Activated CD8-positive, alpha-beta T cell treated with anti-CD3 and anti-CD28 coated beads, Interleukin-2, amount 10 ng/mL, durations not matched to agents 7 days and 5 days (primary cell): ENCODE measurements at places on chromosomes 2 and 18. TPM values are rescaled to one million over a fixed set of nuclear protein-coding genes. Genes with fewer than 3 reads are reported as not detected.

MGAT5 gene
- 48.5 TPM for total RNA-seq

BOK gene
- total RNA-seq, result not detected

TMEM37 gene
- total RNA-seq, result not detected

SPP2 gene
- not detected for total RNA-seq

DES gene
- total RNA-seq, result not detected

DNA sequence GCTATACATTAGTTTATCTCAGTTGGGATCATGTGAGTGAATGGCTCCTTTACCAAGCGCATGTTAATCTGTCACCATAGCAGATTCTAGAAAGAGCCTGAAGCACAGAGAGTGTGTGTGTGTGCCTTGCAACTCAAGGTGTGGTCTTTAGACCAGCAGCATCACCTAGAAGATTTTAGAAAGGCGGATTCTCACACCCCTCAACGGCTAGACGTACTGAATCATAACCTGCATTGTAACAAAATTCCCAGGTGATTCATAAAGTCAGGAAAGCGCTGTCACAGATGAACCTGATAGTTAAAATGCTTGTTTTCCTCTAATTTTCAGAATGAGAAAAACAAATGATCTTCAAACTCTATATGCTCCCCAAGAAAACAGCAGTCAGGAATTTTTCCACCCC, 45.5 kb upstream of the MAPRE2 start:
- no peaks in the 10 kb centered on the region for H3K4me1 ChIP-seq
- no peaks in the 10 kb centered on the region for H3K36me3 ChIP-seq
- H3K27ac ChIP-seq, result no peak overlapping the region
- DNase-seq, result no peak
- no peak overlapping the region for H3K4me3 ChIP-seq

DNA sequence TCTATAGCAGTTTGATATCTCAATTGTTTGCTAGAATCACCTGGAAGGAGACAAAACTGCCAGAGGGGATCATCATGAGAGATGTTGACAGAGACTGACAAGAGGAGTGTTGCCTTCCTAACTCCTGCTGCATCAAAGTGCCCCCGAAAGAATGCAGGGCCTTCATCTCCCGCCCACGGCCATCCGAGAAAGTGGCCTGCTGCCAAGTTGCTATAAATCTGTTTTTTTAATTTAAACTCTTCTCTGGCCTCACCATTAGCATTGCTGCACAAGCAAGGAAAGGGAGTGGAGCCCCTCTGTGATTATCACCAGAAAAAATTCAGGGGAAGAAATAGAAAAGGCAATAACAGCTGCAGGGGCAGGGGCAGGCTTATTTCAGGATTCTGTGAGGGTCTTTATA, 238.1 kb upstream of the EPHA4 start:
- no peaks in the 10 kb centered on the region for H3K36me3 ChIP-seq
- no peaks in the 10 kb centered on the region for H3K27me3 ChIP-seq
- no peak for DNase-seq
- H3K4me3 ChIP-seq, result no peak overlapping the region

GRCh38 chr2:42424033-42424432, 63.0 kb upstream of the COX7A2L start:
- no peaks in the 10 kb centered on the region for H3K27me3 ChIP-seq
- no peak for DNase-seq
- H3K27ac ChIP-seq, result no peak overlapping the region

GRCh38 chr2:212141499-212141898, 397.1 kb downstream of the ERBB4 start:
- H3K36me3 ChIP-seq, result no peaks in the 10 kb centered on the region
- H3K27me3 ChIP-seq, result no peaks in the 10 kb centered on the region
- no peak overlapping the region for H3K4me3 ChIP-seq
- H3K27ac ChIP-seq, result no peak overlapping the region

DNA sequence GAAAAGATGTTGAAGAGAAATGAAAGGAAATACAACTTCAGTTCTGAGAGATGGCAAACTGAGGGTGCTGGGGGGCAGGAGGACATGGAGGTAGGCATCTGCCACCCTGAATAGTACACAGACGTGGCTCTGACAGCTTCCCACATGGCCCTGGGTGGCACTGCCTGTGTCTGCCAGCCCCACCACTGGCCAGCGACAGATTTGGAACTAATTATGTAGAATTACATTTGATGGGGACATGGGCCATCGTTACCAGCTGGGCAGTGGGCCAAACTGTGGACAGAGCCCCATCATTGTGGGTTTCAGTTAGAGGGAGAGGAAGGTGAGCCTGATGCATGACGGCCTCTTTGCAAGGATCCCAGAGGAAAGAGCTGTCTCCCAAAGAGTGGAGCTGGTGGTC, 216.0 kb upstream of the HAAO start:
- H3K4me3 ChIP-seq, result no peak overlapping the region
- no peaks in the 10 kb centered on the region for H3K36me3 ChIP-seq
- no peaks in the 10 kb centered on the region for H3K27me3 ChIP-seq
- H3K27ac ChIP-seq, result no peak overlapping the region

APCDD1 gene
- not detected for total RNA-seq

DNA sequence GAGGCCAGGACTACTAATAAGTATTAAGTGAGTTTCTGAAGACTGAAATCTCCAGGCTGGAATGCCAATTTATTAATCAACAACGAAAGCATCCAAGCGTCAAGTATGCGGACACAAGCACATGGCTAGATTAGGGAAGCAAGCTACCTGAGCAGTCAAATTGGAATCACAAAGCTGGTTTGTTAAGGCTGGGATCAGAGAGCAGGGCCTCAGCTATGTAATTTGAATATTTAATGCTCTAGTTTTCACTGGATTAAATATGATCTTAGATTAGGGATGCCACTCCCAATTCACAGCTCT, 5.7 kb downstream of the CCL20 start:
- no peaks in the 10 kb centered on the region for H3K36me3 ChIP-seq
- H3K4me1 ChIP-seq, result no peaks in the 10 kb centered on the region
- peaks cover 4% of the 10 kb centered on the region for H3K27me3 ChIP-seq
- H3K4me3 ChIP-seq, result no peak overlapping the region

DNA sequence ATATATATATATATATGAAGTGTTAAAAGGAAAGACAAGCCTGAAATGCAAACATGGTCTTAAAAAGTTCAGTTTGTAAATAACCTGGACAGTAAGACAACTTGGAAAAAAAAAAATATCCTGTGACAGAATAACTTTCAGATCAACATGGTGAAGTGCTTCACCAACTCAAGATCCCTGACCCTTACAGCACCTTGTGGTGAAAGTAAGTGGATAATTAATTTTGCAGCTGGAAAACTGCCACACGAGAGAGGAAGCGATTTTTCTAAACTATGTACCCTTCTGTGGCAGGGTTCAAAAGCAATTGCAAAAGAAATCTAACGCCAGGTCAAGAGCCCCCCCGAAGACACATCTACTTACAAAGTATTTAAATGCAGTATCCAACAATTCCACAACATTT, 95.8 kb downstream of the PAX3 start:
- H3K4me3 ChIP-seq, result no peak overlapping the region
- H3K4me1 ChIP-seq, result no peaks in the 10 kb centered on the region
- H3K36me3 ChIP-seq, result no peaks in the 10 kb centered on the region
- DNase-seq, result no peak
- H3K27me3 ChIP-seq, result no peaks in the 10 kb centered on the region

DNA sequence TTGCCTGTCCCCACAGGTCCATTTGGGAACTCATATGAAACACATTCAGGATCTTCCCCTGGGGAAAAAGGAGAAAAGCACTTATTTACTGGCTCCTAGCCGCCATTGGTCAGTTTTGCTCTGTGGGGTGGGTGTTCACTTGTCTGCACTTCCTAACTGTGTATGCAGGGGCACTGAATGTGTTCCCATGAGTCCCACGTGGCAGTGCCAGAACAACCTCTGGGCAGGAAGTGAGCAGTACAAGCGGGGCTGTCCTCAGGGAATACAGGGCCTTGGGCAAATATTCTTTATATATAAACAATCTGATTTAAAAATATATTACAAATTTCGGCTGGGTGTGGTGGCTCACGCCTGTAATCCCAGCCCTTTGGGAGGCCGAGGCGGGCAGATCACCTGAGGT, 21.8 kb upstream of the CTIF start:
- H3K27ac ChIP-seq, result no peak overlapping the region
- H3K36me3 ChIP-seq, result no peaks in the 10 kb centered on the region
- no peak overlapping the region for H3K4me3 ChIP-seq
- no peak for DNase-seq
- H3K27me3 ChIP-seq, result peaks cover 23% of the 10 kb centered on the region

POTEJ gene
- not detected for total RNA-seq

IGFBP5 gene
- total RNA-seq, result 0.18 TPM

DNA sequence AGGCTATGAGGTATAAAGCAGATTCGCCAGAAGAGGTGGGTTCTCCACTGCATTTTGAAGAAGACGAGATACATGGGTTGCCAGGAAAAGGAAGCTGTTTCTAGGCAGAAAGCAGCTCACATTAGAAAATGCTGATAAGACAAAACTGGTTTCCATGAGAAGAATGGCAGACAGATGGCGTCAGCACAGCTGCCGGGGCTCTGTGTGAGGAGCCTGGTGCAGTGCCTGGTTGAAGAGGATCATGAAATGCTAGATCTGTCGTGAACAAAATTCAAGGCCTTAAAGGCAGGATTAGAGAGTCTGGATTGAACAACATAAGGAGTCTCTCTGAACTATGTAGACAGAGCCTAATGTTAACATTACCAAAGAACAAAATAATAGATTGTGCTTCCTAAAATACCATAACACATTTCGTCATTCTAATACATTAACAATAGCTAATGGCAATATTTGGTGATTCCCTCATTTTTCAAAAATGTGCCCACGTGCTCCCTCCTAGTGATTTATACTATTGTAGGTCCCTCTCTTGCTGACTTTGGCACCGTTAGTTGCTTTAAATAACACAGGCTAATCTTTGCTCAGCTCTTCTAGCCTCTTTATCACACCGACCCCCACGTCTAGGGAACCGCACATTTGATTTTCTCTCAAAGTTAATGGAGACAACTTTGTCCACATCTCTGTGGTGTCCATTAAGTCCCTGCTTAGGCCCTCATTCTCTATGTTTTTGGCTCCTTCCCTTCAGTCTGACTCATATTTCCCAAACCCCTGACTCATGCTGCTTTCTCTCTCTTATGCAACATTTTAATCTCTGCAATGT, 38.2 kb downstream of the EFEMP1 start:
- no peak overlapping the region for H3K4me3 ChIP-seq
- H3K27me3 ChIP-seq, result peaks cover 2% of the 10 kb centered on the region
- no peaks in the 10 kb centered on the region for H3K4me1 ChIP-seq
- H3K36me3 ChIP-seq, result no peaks in the 10 kb centered on the region
- DNase-seq, result no peak

DNA sequence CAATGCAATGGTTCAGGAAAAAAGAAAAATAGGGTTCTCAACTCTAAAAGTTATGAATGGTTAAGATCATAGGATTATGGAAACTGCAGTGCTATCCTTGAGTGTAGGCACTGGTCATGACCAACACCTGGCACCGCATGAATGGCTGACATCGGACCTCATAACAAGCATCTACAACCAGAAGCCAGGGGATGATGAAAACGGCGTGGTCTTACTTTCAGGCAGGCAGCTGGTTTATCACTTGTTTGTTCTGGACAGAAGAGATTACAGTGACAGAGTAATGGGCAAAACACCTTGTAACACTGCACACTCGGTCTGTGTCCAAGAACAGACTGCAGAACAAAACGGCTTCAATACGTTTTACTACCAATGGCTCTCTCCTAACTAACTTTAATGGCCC, 132.8 kb downstream of the STK39 start:
- H3K4me1 ChIP-seq, result no peaks in the 10 kb centered on the region
- DNase-seq, result no peak
- H3K36me3 ChIP-seq, result peaks cover 21% of the 10 kb centered on the region
- H3K27ac ChIP-seq, result no peak overlapping the region
- no peak overlapping the region for H3K4me3 ChIP-seq

- no peaks in the 10 kb centered on the region for H3K27me3 ChIP-seq
- H3K4me1 ChIP-seq, result peaks cover 15% of the 10 kb centered on the region
- H3K27ac ChIP-seq, result no peak overlapping the region
- no peak overlapping the region for H3K4me3 ChIP-seq
Observed at GRCh38 chr2:157792335-157793052, 83.6 kb downstream of the ACVR1 start.

- DNase-seq, result no peak
- no peaks in the 10 kb centered on the region for H3K4me1 ChIP-seq
- H3K36me3 ChIP-seq, result no peaks in the 10 kb centered on the region
- H3K27ac ChIP-seq, result no peak overlapping the region
Observed at GRCh38 chr2:232898592-232899543, 28.8 kb downstream of the SNORC start.

CBLN2 gene
- total RNA-seq, result not detected

GRCh38 chr2:89781962-89782361, 1090.5 kb downstream of the RPIA start:
- no peak overlapping the region for H3K27ac ChIP-seq
- H3K27me3 ChIP-seq, result no peaks in the 10 kb centered on the region
- peaks cover 28% of the 10 kb centered on the region for H3K36me3 ChIP-seq
- DNase-seq, result no peak
- no peaks in the 10 kb centered on the region for H3K4me1 ChIP-seq

- no peak overlapping the region for H3K4me3 ChIP-seq
- peaks cover 43% of the 10 kb centered on the region for H3K27me3 ChIP-seq
- H3K4me1 ChIP-seq, result peaks cover 61% of the 10 kb centered on the region
Observed at GRCh38 chr2:231521443-231521842, 8.8 kb downstream of the NMUR1 start.

DNA sequence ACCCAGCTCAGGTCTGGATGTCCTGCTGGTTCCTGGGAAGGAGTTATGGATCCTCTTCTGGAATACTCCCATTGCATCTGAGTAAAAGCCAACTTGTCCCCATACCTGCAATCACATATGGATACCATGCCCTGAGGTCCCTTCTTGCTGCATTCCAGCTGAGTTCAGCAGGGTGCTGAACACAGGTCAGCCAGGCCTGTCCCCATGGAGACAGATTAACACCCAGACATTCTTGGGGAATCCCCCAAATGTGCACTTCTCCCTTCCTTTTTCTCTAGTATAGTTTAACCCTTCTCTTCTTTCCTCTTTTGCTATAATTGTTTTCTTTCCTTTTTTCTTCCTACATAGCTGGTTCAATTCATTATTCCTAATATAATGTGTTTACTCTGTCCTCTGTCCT, 799.6 kb upstream of the HS6ST1 start:
- no peaks in the 10 kb centered on the region for H3K4me1 ChIP-seq
- no peak overlapping the region for H3K27ac ChIP-seq
- H3K36me3 ChIP-seq, result no peaks in the 10 kb centered on the region
- DNase-seq, result no peak
- H3K27me3 ChIP-seq, result no peaks in the 10 kb centered on the region
- H3K4me3 ChIP-seq, result no peak overlapping the region
